ENCODE measurements at places on chromosomes 4 and X.

- DNase-seq: no peak
Observed at GRCh38 chr4:112515198-112516065, 548 bp downstream of the NEUROG2 start.

DNA sequence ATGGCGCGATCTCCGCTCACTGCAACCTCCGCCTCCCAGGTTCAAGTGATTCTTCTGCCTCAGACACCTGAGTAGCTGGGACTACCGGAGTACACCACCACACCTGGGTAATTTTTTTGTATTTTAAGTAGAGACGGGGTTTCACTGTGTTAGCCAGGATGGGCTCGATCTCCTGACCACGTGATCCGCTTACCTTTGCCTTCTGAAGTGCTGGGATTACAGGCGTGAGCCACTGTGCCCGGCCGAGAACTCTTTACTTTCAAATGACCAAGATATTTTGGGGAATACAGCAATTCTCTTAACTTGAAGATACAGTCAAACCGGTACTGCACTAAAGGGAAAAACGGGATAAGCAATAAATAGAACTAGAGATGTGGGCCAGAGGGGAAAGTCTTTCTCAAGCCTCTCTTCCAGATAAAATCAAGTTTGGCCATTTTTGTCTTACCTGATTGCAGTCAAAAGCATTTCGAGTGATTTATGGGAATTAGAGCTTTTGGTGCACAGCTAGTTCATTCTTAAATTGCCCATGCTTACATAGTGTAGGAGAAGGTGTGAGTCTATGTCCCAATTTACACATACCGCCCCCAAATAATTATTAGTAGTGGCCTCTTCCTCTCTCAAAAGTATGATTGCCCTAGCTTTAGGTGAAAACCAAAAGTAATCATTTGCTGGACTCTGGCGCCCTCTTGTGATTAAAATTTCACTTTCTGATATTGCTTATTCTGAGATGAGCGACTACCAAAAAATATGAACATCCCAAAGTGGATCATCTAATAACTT, 53.2 kb upstream of the ABCG2 start:
- no peak for DNase-seq

GRCh38 chr4:181946902-181947301, 296.3 kb upstream of the TENM3 start:
- no peak for DNase-seq

- no peak for DNase-seq
Observed at GRCh38 chrX:41300758-41301437, 33.1 kb upstream of the DDX3X start.

DNA sequence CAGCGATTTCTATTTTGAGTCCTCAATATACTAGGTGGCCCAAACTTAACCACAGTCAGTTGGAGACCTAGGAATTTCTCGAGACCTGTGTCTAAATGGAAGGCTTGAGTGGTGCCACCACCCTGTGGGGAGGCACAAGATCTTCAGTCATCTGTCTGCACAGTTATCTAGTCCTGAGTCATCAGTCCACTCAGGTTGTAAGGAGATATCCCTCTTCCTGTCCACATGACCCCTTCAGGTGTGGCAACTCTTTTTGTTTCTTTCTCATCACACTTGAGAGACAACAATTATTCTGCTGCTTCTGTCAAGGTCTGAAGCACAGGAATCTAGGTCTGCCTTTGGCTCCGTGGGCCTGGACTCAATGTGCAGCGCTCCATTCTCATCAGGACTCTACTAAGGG, 64.4 kb upstream of the IBSP start:
- no peak for DNase-seq

GRCh38 chr4:107546638-107547037, 173.4 kb downstream of the PAPSS1 start:
- no peak for DNase-seq

- no peak for DNase-seq
Observed at GRCh38 chrX:24248042-24248441, 65.8 kb downstream of the SUPT20HL2 start.

DNA sequence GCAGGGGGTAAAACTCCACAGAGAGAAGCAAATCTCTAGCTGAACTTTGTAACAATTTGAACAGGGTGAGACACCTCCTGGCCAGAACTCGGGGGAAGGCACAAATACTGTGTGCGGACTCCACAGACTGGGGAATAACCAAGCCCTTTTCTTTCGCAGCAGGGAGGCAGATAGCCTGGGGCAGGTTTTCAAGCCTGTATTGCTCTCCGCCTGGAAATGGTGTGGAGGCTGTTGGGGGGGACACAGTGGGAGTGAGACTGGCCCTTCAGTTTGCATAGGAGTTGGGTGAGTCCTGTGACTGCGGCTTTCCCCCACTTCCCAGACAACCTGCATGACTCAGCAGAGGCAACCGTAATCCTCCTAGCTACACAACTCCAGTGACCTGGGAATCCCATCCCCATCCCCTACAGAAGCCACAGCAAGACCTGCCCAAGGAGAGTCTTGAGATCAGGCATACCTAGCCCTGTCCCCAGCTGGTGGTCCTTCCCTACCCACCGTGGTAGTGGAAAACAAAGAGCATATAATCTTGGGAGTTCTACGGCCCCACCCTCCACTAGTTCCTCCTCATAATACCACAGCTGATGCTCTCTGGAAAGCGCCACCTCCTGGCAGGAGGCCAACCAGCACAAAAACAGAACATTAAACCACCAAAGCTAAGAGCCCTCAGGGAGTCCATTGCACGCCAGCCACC, 12.9 kb upstream of the SMPX start:
- no peak for DNase-seq

DNA sequence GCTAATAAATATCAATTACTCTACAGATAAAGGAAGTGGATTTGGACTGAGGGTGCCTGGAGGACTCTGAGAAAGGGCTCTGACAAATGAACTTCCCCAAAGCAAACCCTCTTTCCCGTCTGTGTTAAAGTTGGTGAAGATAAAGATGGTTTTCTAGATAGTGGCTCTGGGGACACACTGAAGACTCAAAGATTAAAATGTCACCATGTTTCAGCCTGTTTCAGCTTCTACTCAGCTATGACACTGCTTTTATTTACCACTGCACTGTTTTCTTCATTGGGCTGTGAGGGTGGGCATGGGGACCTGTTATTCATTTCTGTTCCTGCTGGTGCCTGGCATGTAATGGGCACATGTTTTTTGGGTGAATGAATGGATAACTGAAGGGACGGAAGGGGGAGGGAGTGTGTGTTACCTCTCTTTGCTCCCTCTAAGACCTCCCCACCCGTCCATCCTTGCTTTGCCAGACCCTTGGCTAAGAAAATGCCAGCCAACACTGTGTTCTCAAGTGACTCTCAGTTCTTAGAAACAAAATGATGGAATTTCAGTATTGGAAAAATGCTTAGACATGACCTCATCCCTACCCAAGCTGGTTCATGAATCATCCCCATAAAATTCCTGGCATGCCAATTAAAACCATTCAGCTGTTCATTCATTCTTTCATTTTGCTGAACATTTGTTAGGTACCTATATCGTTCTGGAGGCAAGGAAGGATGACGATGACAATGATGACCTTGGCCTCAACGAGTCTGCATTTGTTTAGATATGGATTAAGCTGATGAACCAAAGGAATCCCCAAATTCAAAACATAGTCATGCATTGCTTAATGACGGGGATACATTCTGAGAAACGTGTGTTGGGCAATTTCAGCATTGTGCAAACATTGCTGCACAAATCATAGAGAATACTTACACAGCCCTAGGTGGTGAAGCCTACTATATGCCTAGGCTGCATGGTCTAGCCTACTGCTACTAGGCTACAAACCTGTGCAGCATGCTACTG, 13.4 kb upstream of the STK32B start:
- no peak for DNase-seq

GRCh38 chr4:185039508-185040273, 21.4 kb downstream of the HELT start:
- no peak for DNase-seq

DNA sequence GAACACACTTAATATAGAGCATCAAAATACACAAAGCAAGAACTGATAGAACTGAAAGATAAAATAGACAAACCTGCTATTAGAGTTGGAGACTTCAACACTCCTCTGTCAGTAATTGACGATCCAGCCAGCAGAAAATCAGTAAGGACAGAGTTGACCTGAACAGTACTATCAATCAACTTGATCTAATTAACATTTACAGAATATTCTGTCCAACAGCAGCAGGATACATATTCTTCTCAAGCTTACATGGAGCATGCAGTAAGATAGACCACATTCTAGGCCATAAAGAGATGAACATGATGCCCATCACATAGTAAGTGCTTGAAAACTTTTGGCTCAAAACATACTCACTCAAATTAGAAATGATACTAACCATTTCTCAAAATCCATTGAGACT, 196.7 kb upstream of the KLF3 start:
- DNase-seq: no peak

DNA sequence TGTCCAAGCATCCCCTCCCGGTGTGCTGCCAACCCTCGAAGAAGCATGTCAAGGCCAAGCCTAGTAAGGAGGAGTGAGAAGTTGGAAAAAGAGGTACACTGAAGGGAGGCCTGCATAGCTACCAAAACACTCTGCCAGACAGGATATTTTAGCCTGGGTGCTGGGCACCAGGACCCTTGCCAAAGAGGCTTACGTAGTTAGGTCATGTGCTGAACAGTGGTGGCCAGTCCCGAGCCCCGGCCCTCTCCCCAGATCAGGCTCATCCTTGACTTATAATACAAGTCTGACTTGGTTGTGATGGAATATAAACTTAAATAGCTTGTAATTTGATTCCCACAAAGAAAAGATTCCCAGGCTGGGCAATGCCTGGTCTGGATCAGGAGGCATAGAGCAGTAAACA, 149.3 kb downstream of the ARHGEF9 start:
- no peak for DNase-seq

DNA sequence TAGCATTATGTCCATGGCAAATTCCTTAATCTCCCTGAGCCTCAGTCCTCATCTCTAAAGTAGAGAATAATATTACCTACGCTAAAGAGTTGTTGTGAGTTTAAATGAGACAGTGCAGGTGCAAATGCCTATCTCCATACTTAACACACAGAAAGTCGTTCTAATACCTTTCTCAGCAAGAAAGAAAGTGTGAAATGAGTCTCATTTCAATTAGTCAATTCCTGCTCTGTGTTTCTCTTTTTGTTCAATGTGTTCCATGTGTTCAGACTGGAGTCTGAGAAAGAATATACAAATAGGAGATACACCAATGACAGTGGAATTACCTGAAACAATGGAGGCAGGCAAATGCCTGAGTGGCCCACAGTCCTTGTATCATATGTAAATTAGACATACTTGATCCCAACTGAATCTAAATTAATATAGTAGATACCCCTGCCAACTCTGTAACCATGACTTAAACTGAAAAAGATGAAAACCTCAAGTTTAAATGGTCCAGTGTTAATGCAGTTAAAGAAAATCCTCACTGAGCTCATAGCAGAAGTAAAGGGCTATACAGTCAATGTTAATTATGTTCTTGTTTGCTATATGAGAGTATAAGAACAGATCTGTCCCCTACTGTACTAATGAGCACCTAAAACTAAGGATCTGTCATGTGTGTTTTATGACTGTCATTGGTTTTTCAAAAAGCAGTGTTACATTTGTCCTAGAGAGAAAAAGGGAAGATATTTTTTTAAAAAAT, 68.2 kb downstream of the GPC3 start:
- no peak for DNase-seq

- no peak for DNase-seq
Observed at GRCh38 chr4:20313237-20314030, 61.7 kb downstream of the SLIT2 start.

- DNase-seq: no peak
Observed at GRCh38 chrX:108020631-108021030, 24.2 kb upstream of the VSIG1 start.

GRCh38 chr4:168028568-168028967, 63.8 kb upstream of the ANXA10 start:
- no peak for DNase-seq

DNA sequence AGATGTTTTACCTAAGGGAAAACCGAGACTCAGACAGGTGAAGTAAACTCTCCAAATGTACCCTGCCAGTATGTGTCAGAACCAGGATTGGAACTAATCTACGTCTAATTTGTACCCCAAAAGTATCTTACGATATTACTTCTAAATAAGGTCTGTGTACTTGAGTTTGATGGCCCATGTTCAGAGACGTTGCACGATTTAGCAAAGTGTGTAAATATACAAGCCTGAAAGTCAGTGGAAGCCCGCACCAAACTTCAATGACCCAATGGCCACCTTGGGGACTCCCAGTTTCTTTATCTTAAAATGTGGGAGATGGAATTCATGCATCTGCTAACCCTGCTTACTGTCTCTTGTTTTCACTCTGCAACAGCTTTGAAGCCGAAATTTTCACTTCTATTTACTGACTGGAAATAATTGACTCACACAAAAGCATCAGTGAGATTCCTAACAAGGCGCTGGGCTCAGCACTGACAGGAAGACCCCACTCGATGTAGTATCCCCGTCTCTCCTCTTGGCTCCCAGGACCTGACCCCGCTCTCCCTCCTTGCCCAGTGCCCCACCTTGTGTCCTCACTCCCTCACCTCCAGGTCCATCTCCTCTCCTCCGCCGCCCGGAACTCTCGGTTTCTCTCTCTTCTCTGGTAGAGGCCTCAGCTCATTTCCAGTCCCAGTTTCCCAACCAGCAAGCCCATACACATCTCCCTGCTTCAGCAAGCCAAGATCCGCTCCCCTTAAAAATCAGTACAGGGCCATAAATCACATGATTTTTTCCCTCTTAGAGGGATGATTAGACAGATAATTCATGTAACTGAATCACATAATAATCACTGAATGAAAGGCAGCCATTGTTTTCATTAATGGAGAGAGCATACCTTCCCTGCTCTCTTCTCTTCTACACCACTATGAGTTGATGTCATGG, 42.8 kb downstream of the ENPP6 start:
- DNase-seq: no peak

GRCh38 chrX:134470013-134470412, 10.0 kb downstream of the HPRT1 start:
- DNase-seq: no peak

GRCh38 chr4:152044331-152045036, 283.7 kb upstream of the GATB start:
- no peak for DNase-seq

DNA sequence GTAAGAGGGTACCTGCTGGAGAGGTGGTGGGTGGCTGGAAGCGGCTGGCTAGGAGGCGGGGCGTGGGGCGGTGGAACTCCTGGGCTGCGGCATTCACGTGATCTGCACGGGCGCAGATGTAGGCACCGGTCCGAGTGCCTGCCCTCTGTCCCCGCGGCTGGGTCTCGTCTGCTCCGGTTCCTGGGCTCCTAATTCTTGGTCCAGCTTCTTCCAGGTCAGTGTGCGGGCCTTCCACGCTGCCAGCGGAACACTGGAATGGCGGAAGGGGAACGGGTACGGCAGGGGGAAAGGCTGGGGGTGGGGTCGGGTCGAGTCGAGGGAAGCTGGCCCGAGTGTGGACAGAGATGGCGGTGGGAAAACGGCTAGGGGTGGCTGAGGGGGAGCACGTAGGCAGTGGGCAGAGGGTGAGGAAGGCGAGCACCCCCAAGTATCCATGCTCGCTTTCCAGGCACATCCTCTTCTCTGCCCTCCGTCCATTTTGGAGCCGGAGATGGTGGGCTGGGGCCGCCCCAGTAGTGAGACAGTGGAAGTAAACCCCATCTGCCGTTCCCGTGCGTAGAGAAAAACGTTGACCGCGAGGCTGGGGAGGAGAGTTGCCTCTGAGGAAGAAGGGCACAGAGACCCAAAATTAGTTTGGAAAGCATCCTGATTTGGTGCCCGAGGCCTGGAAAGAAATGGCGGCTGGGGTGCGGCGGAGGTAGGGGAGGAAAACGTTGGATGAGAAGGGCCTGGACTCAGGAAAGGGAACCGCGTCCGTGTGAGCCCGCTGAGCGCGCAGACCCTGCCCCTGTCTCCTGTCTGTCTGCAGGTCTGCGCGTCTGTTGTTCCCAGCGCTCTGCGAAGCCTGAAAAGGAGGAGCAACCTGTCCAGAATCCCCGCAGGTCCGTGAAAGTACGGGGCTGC, at the start of gene TCEAL4:
TCEAL4 (plus strand) TSS at position 105 of the 903 bp plus-strand sequence. CDS start 1,161 bp downstream, outside the sequence.
- DNase-seq: peak; percentile 3
